Natural killer cell (primary cell): ENCODE measurements at places on chromosomes 3 and 15.
A peak's percentile ranks its signal among the peaks of the same experiment; 100 is the strongest.

DNA sequence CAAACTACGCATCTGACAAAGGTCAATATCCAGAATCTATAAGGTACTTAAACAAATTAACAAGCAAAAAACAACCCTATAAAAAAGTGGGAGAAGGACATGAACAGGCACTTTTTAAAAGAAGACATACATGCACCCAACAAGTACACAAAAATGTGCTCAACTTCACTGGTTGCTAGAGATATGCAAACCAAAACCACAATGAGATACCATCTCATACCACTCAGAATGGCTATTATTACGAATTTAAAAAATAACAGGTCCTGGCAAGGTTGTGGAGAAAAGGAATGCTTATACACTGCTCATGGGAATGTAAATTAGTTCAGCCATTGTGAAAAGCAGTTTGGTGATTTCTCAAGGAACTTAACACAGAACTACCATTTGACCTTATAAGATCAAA is 175.6 kb upstream of the MLF1 start:
- no peaks in the 10 kb centered on the region for H3K36me3 ChIP-seq
- no peaks in the 10 kb centered on the region for H3K27me3 ChIP-seq
- H3K27ac ChIP-seq: no peak overlapping the region
- no peaks in the 10 kb centered on the region for H3K4me1 ChIP-seq

DNA sequence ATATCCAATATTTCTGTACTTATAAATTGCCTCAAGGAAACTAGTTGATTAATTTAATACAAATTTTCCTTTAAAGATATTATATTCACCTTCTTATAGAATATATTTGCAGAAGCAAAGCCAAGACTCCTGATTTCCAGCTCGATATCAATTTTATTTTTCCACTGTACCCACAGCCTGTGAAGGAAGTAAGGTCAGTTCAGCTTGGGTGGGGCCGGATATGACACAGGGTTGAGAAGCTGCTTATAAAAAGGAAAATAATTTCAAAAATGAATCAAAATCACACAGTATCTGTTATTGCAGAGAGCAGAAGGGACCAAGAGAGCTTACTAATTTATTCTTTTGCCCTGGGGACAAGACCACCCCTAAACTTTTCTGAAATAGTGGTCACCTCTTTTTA is 491.4 kb downstream of the TUSC7 start:
- H3K27me3 ChIP-seq: no peaks in the 10 kb centered on the region
- H3K27ac ChIP-seq: no peak overlapping the region
- H3K4me1 ChIP-seq: no peaks in the 10 kb centered on the region
- H3K4me3 ChIP-seq: no peak overlapping the region
- no peaks in the 10 kb centered on the region for H3K36me3 ChIP-seq

DNA sequence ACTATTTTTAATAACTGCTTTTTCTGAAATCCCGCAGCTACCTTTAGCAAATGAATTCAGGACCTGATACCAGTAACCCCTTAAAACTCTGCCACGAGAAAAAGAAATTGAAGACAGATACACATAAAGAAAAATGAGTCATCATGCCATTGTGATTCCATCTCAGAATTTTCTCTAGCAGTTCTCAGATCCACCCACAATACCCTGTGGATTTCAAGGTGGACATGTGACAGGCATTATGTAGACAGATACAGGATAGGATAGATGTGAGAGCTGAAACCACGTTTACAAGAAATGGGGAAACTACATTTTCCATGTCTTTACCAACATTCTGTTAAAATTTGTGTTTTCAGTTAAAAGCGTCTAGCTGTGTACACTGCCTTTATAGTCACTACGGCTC is 291.9 kb upstream of the NR2F2 start:
- H3K4me1 ChIP-seq: peaks cover 10% of the 10 kb centered on the region
- H3K27ac ChIP-seq: no peak overlapping the region
- peaks cover 19% of the 10 kb centered on the region for H3K27me3 ChIP-seq
- H3K36me3 ChIP-seq: no peaks in the 10 kb centered on the region
- no peak for DNase-seq
- H3K4me3 ChIP-seq: no peak overlapping the region

- H3K27me3 ChIP-seq: no peaks in the 10 kb centered on the region
- H3K4me1 ChIP-seq: no peaks in the 10 kb centered on the region
- H3K4me3 ChIP-seq: no peak overlapping the region
Measured at GRCh38 chr3:19644405-19644804, 289.6 kb downstream of the EFHB start.

DNA sequence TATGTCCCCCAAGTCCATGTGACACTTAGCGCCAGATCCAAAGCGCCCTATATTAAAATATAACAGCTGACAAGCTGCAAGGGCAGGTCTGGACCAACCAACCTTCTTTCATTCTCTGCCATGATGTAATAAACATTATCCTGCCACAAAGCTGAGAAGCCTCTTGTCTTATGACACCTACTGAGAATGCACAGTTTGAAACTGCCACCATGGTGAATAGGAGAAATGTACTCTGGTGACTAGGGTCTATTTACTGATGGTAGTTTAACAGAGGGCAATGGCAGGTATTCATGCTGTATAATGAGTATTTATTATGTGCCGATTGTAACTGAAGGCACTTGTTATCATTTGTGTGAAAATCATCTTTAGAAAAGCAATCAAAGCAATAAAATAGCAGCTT is 634.0 kb downstream of the OTOL1 start:
- no peak overlapping the region for H3K27ac ChIP-seq
- no peaks in the 10 kb centered on the region for H3K4me1 ChIP-seq
- DNase-seq: no peak
- H3K27me3 ChIP-seq: no peaks in the 10 kb centered on the region
- H3K4me3 ChIP-seq: no peak overlapping the region

DNA sequence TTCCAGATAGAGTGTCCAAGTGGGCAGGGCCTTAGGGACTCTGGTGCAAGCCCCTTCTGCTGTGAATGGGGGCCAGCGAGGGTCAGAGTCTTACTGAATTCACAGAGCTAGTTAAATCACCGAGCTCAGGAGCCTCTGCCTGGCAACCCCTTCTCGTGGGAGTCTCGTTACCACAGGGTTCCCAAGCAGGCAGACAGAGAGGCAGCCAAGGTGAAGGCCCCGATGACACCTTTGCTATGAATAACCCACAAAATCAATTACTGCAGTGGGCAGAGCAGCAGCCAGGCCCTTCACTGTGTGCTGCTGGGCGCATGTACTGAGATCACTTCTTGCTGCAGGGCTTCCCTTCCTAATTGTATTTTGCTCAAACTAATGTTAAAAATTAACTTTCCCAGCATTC is 56.9 kb downstream of the SPSB4 start:
- DNase-seq: no peak
- no peak overlapping the region for H3K27ac ChIP-seq
- H3K27me3 ChIP-seq: no peaks in the 10 kb centered on the region
- no peaks in the 10 kb centered on the region for H3K36me3 ChIP-seq

GRCh38 chr3:183427196-183427875 is 1.1 kb downstream of the MCF2L2 start:
- peaks cover 18% of the 10 kb centered on the region for H3K4me1 ChIP-seq
- peak; percentile 9 for DNase-seq
- no peaks in the 10 kb centered on the region for H3K36me3 ChIP-seq
- H3K27me3 ChIP-seq: peaks cover 2% of the 10 kb centered on the region
- H3K4me3 ChIP-seq: peak overlapping the region; percentile 55

- no peaks in the 10 kb centered on the region for H3K36me3 ChIP-seq
- no peaks in the 10 kb centered on the region for H3K27me3 ChIP-seq
- no peak overlapping the region for H3K27ac ChIP-seq
- H3K4me3 ChIP-seq: no peak overlapping the region
- no peaks in the 10 kb centered on the region for H3K4me1 ChIP-seq
- no peak for DNase-seq
Measured at GRCh38 chr3:85589145-85589544, 630.4 kb downstream of the CADM2 start.

GRCh38 chr3:125200731-125201139 is 11.8 kb downstream of the SLC12A8 start:
- DNase-seq: no peak
- no peak overlapping the region for H3K27ac ChIP-seq
- H3K4me1 ChIP-seq: no peaks in the 10 kb centered on the region
- H3K36me3 ChIP-seq: no peaks in the 10 kb centered on the region
- H3K4me3 ChIP-seq: no peak overlapping the region

GRCh38 chr3:31227131-31227562 is 305.6 kb upstream of the STT3B start:
- peak; percentile 74 for DNase-seq
- H3K27ac ChIP-seq: peak overlapping the region; percentile 79
- H3K27me3 ChIP-seq: no peaks in the 10 kb centered on the region
- no peak overlapping the region for H3K4me3 ChIP-seq
- peaks cover 54% of the 10 kb centered on the region for H3K4me1 ChIP-seq

DNA sequence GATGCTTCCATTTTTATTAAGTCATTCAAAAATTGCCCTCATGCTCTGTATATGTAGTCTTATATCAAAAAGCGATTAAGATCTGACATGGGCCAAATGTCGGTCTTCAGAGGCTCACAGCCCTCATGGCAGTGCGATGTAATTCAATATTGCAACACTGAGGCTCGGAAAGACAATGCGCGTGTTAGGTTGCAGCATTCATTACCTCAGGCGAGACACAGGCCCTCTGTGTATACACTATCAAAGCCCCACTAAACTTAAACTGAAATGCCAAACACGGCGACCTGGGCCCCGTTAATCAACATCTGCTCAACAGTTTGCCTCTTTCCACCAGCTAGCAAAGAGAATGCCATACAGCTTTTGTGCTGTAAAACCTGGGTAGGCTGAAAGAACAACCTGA is 413.4 kb downstream of the ERC2 start:
- H3K4me3 ChIP-seq: no peak overlapping the region
- DNase-seq: no peak
- no peaks in the 10 kb centered on the region for H3K27me3 ChIP-seq
- no peaks in the 10 kb centered on the region for H3K36me3 ChIP-seq
- H3K4me1 ChIP-seq: no peaks in the 10 kb centered on the region

- H3K36me3 ChIP-seq: peaks cover 6% of the 10 kb centered on the region
- DNase-seq: no peak
- no peak overlapping the region for H3K27ac ChIP-seq
- no peaks in the 10 kb centered on the region for H3K27me3 ChIP-seq
- H3K4me3 ChIP-seq: no peak overlapping the region
Measured at GRCh38 chr3:157136647-157137387, 23.1 kb downstream of the CCNL1 start.

GRCh38 chr15:48759921-48760320 is 50.9 kb downstream of the CEP152 start:
- no peaks in the 10 kb centered on the region for H3K4me1 ChIP-seq
- no peak overlapping the region for H3K4me3 ChIP-seq
- peaks cover 15% of the 10 kb centered on the region for H3K36me3 ChIP-seq
- no peaks in the 10 kb centered on the region for H3K27me3 ChIP-seq
- no peak for DNase-seq
- H3K27ac ChIP-seq: no peak overlapping the region

GRCh38 chr3:46702246-46703012 is 1.2 kb downstream of the TMIE start:
- no peak for DNase-seq
- H3K27me3 ChIP-seq: peaks cover 7% of the 10 kb centered on the region
- peaks cover 4% of the 10 kb centered on the region for H3K4me1 ChIP-seq
- no peak overlapping the region for H3K27ac ChIP-seq

DNA sequence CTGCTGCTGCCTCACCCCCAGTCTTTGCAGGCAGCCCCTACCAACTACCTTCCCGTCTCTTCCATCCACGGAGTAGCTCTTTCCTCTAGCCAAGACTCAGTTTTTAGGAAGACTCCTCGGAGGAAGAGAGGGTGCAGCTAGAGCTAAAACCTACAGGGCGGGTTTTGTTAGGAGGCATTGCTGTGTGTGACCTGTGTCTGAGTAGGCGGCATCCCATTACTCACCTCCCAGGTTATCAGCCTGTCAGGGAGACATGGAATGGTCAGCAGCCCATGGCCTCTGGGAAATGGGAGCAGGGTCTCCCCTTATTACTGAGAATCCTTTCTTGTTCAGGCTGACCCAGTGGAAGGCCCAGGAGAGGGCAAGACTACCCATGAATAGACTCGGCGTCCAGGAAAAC is 43.8 kb upstream of the FGD5 start:
- no peaks in the 10 kb centered on the region for H3K4me1 ChIP-seq
- no peak for DNase-seq
- H3K4me3 ChIP-seq: no peak overlapping the region
- H3K27ac ChIP-seq: no peak overlapping the region
- no peaks in the 10 kb centered on the region for H3K36me3 ChIP-seq
- H3K27me3 ChIP-seq: no peaks in the 10 kb centered on the region

GRCh38 chr3:50675179-50676030 is 678 bp downstream of the DOCK3 start:
- DNase-seq: peak; percentile 62
- H3K27me3 ChIP-seq: peaks cover 24% of the 10 kb centered on the region
- H3K36me3 ChIP-seq: no peaks in the 10 kb centered on the region
- no peak overlapping the region for H3K4me3 ChIP-seq

DNA sequence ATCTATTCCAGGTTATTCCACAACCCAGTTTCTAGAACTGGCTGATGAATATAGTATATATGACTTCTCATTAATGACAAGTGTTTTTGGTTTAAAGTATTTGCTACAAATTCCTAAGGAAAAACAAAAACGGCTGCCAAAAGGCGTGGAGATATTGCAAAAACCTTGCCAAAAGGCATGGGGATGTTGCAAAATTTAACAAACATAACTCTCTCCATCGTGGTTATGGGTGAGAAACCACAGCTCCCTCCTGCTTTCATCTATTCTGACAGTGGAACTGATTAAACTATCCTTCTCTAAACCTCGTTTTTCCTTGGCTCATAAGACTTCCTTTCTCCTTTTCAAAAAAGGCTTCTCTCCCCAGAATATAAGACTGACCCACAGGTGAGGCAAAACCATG is 342.0 kb upstream of the PDZRN3 start:
- H3K4me1 ChIP-seq: no peaks in the 10 kb centered on the region
- DNase-seq: no peak
- no peaks in the 10 kb centered on the region for H3K36me3 ChIP-seq
- H3K27me3 ChIP-seq: no peaks in the 10 kb centered on the region
- H3K4me3 ChIP-seq: no peak overlapping the region

DNA sequence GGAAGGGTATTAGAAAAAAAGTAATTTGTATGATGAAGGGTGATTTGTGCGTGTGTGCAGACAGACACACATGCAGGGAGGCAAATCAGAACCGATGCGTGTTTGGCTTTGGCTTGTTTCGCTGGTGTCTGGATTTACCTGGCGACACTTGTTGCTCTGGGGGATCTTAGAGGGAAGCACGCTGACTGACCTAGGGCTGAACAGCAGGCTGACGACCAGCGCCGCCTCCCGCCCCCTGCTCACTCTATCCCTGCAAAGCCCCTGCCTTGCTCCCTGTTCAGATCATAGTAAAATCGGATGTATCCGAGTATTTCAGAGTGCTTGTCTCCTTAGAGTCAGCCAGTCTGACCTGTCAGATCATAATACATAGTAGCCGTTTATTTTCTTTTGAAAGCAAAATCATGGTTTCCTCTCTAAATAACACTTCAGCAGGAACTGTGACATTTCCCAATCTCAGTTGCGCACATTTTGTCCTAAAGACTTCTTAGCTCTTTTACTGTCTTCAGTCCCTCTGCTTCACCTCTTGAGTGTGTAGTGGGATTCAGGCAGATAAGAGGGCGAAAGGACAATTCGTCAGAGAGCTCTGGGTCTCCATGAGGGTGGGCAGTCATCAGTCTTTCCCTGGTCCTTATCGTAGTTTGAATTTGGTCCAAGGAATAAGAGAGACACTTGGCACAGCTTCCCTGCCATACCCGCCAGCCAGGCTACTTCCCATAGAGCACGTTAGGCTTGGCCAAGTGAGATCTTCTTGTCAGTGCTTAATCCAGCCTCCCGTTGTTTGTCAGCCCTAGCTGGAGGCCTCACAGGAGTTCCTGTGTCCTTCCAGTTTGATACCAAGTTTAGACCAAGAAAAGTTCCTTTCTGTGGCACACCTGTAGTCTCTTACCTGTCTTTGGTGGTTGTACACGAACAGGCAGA is 97.4 kb downstream of the PGPEP1L start:
- no peak overlapping the region for H3K27ac ChIP-seq
- H3K4me1 ChIP-seq: no peaks in the 10 kb centered on the region
- H3K36me3 ChIP-seq: peaks cover 24% of the 10 kb centered on the region

GRCh38 chr15:81301815-81302399 is 22.0 kb downstream of the STARD5 start:
- no peaks in the 10 kb centered on the region for H3K27me3 ChIP-seq
- peak; percentile 39 for DNase-seq
- H3K36me3 ChIP-seq: peaks cover 77% of the 10 kb centered on the region
- peak overlapping the region; percentile 81 for H3K27ac ChIP-seq
- H3K4me1 ChIP-seq: peaks cover 84% of the 10 kb centered on the region
